Stimulated activated CD8-positive, alpha-beta memory T cell treated with anti-CD3 and anti-CD28 coated beads, Interleukin-7, amount 100 ng/mL, for 1 hour (primary cell): ENCODE measurements at places on chromosomes 16 and 17.

- DNase-seq, result no peak
Observed at GRCh38 chr16:66115373-66115772, 251.1 kb upstream of the CDH5 start.

DNA sequence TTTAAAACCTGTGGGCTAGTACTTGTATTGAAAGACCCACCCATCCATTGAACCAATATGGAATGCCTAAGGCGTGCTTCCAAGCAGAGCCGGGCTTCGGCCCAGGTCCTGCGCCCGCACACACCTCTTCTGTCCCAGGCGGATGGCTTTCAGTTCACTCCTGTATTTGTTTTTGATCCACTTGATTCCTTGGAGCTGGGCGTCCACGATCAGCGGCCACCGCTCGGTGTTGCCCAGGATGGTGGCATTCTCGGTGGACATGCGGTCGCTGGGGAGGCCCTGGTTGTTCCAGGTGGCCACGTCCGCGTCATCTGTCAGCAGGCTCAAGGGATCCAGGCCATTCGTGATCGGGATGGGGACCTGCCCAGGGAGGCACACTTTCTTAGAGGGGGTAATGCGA lies 75.9 kb downstream of the PGS1 start:
- no peak for DNase-seq

- DNase-seq, result no peak
Observed at GRCh38 chr17:7480089-7480384, 606 bp upstream of the ZBTB4 start.

DNA sequence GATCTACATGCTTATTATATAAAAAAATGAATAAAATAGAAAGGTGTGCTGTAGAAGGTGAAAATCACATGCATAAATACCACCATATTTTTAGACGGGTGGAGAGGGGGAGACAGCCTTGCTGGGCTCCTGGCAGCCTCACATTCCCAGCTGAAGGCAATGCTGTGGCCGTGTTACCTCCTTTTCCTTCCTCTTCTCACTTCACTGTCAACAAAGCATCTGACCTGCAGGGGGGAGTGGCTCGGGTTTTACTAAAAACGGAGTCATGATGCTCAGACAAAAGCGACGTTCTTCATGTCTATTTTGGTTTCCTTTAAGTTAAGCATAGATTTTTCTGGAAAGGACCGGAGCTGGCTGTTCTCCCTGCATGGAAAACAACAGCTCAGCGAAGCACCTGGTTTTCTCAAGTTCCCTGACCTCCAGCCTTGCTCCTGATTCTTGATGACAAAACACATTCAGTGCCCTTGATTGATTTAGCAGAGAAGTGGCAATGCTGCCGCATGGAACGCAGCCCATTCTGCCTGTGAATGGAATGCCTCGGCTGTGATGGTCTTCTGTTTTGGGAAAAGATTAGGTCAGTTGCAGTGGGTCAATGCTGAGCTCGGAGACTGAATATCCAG lies 5.5 kb upstream of the RPTOR start:
- DNase-seq, result no peak

DNA sequence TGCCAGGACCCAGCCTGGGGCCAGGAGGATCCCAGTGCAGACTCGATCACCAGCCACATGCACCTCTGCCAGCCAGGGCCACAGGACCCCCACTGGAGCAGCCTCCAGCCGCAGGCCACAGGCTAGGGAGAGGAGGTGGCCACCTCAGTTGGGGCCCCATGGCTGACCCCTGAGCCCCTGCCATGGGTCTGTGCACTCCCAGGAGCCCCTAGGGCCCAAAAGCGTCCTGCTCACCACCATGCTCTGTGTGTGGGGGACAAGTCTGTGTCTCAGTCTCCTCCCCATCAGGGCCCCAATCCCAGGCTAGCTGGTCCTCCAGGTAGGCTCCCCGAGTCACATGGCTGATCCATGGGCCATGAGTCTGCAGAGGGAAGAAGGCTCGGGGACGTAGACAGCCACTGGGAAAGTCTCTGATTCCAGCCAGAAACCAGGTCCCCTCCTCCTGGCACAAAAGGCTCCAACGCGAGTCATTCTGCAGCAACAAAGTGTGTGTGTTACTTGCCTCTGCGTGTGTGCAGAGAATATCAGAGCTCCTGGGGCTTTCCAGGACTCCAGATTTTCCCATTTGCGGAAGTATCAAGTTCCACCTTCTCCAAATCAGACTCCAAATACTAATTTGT lies 6.1 kb upstream of the PRSS8 start:
- no peak for DNase-seq

- DNase-seq, result no peak
Observed at GRCh38 chr17:66445229-66445628, 142.8 kb downstream of the PRKCA start.

- no peak for DNase-seq
Observed at GRCh38 chr16:9578459-9578858, 487.0 kb downstream of the HAPSTR1 start.

DNA sequence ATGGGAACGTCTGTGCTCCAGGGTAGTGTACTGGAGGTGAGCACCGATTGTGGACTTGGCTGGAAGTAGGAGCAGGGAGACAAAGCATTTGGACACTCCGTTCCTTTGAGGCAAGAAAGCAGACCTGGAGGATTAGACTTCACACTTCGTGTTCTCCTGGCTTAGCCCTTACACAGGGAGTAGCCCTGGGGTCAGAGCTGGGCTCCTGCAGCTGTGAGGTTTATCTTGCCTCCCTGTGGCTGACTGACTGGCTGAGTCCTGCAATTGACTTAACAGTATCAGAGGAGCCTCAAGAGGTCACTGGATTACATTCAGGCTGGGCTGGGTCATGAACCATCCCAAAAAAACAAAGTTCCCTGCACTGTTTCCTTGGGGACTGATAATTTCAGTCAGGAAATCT lies 37.1 kb downstream of the MPRIP start:
- no peak for DNase-seq

DNA sequence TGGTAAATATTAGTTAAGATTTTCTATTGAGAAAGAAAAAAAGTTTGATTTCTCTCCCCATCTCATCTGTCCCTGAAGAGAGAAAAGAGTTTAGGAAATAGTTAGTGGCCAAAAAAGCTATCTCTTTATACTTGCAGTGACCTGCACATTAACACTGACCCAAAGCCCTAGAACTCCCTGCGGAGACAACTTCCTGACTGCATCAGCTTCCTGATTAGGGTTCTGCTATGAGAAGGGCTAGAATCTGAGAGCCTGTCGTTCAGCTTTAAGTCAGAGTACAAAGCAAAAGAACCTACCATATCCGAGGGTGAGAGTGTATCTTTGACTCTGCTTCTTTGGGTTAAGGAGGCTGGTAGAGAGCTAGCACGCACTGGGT lies 24.7 kb downstream of the LIMD2 start:
- no peak for DNase-seq

DNA sequence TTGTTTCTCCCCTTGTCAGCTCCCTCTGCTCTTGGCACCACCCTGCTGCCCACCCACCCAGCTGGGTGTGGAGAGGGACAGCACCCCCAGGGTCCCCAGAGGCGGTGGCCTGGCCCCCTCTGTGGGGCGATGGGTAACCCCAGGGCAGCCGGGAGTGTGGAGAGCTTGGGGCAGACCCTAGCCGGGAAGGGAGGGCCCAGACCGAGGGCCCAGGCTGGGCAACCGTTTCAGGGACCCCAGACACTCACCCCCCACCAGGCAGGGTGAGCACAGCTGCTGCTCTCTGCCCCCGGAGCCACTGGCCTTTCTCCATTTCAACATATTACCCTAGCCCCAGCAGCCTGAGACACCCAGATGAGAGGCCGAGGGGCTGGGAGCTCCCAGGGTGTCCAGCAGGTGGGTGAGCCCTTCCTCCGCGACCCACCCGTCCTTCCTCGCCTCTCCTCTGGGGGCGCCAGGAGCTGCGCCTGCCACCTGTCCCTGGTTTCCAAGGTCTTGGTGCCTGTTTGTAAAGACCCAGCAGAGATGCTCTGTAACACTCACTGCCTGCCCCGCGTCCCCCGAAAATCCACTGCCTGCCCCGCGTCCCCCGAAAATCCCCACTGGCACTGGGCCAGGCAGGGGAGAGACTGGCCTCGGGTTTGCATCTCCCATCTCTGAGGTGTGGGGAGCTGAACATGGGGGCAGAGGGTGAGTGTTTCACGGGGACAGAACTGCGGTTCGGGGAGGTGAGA lies 45.4 kb downstream of the BAHCC1 start:
- DNase-seq, result no peak

- no peak for DNase-seq
Observed at GRCh38 chr17:34711646-34712045, 132.3 kb downstream of the TMEM132E start.

- DNase-seq, result no peak
Observed at GRCh38 chr16:70749006-70749678, 51.8 kb downstream of the VAC14 start.
